Fibroblast of the aortic adventitia (primary cell): ENCODE measurements at places on chromosomes 3 and 15. TPM values are rescaled to one million over a fixed set of nuclear protein-coding genes. Genes with fewer than 3 reads are reported as not detected.

NR1I2 gene
- 0.27 TPM in 1 of 2 replicates, not detected in the other for total RNA-seq

CRABP1 gene
- not detected in 2 replicates for total RNA-seq

ADAMTS9 gene
- total RNA-seq: 0.54 and 3.7 TPM in 2 replicates

MYD88 gene
- 8.3 and 20.7 TPM in 2 replicates for total RNA-seq

ATP8B4 gene
- total RNA-seq: 0.99 and 1.1 TPM in 2 replicates

TRPC1 gene
- total RNA-seq: 26.1 and 26.7 TPM in 2 replicates

ZNF502 gene
- 4.7 and 6.0 TPM in 2 replicates for total RNA-seq

CATSPER2 gene
- total RNA-seq: 1.5 and 2.4 TPM in 2 replicates

PLXNA1 gene
- total RNA-seq: 38.4 and 62.4 TPM in 2 replicates

PLSCR5 gene
- not detected in 2 replicates for total RNA-seq
